Nephron progenitor cell (in vitro differentiated cells): ENCODE measurements at places on chromosomes 12 and 14.

DNA sequence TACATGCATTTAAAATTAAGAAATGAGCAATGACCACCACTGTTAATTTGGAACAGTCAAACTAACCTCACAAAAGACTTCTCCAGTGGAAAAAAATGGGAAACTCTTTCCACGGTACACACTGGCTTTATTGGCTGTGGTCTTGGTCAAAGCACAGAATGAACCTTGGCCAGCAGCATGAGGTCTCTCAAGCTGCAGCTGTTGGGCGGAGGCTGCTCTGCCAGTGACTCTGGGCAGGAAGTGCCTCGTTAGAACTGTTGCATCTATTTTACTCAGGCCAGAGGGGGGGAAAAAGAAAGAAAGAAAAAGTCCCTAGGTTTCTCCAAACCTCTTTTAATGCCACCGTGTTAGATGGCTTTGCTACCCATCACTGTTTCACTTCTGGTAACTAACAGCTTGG, 279.8 kb upstream of the DIO2 start:
- no peak for DNase-seq

GRCh38 chr12:120866108-120866507, 38.0 kb downstream of the SPPL3 start:
- DNase-seq, result no peak

- DNase-seq, result no peak
Observed at GRCh38 chr12:71125515-71125914, 32.3 kb downstream of the TSPAN8 start.

- no peak for DNase-seq
Observed at GRCh38 chr14:64218344-64219240, 75.6 kb downstream of the ESR2 start.

DNA sequence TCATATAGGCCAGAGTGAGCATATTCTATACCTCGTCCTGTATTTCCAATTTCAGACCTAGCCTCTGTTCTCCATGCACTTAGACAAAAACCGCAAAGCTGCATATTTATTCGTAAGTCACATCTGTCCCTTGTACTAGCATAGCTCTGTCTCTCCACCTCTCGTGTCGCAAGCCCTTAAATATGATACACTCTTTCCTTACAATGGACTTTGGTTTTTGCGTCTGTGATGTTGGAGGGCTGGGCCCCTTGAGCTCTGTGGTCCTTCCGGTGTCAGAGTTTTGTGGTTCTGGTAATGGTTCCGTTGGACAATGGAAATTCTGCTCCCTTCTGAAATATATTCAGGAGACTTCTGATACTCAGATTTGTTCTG, 11.3 kb downstream of the PRKCH start:
- no peak for DNase-seq

DNA sequence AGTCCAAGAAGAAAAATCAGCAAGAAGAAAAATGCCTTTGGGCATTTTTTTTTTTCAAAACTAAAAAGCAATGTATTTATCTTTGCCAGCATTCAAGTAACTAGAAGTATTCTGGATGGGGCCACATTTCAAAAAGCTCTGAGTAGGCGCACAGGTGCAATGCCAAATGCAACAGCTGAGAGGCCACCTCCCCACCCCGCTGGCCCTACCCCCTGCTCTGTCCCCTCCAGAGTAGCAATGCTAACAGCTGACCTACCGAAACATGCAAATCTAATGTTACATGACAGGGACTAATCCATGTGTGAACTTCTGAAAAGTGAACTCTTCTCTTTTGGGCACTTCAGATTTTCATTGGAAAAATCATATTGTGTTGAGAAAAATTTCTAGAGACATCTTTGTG, 153.7 kb upstream of the SLC38A2 start:
- DNase-seq, result no peak

DNA sequence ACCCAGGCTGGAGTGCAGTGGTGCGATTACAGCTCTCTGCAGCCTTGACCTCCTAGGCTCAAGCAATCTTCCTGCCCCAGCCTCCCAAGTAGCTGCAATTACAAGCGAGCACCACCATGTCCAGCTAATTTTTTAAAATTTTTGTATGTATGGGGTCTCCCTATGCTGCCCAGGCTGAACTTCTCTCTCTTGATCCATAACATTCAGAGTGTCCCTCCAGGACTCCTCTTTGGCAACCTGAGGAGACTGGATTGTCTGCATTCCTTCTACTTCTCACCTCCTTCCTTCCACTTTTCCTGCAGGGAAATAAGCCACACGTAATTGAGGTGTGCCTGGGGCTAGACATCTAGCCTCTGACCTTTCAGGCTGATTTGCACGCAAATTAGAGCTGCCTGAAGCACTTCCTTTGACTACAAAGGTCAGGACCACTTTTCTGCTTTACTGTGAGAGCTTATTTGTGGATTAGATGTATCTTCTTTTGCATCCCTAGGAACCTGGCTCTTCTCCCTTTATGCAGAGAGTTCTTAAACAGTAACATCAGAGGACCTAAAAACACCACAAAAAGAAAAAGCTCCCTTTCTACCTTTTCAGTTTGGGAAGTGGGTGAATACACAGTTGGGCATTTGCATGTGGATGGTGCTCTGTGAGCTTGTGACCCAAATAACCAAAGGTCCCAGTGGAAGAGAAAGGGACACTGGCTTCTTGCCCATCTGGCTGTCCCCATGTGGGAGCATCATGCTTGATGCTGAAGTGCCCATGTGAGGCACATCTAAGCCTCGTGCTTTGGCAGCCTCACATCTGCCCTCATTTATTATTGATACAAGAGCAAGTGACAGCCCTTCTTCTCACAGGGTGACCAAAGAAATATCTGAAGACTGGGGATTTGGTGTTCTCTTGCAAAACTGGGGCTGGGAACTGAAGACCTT, 33.5 kb downstream of the PYGL start:
- no peak for DNase-seq

- DNase-seq, result peak; percentile 22
Observed at GRCh38 chr14:59918824-59919569, 947 bp upstream of the LRRC9 start.

DNA sequence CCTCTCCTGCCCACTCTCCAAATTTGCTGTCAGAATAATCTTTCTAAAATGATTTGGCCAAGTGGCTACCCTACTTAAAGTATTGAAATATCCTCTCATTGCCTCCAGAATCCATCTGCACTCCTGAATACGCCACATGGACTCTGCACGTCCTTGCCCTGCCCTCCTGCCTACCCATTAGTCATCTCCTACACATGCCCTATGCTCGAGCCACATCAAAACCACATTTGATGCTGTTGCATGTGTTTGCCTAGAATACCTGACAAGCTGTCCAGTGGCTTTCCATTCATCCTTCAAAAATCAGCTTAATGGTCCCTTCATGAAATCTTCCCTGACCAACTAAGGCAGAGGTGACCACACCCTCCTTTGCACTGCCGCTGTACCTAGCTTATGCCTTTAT, 17.0 kb downstream of the VCPKMT start:
- DNase-seq, result no peak

- DNase-seq, result no peak
Observed at GRCh38 chr14:88733121-88733520, 59.6 kb downstream of the EML5 start.

GRCh38 chr12:96513166-96513565, 23.8 kb downstream of the CFAP54 start:
- DNase-seq, result no peak

- DNase-seq, result no peak
Observed at GRCh38 chr12:69355363-69356028, 4.0 kb upstream of the YEATS4 start.

- DNase-seq, result peak; percentile 79
Observed at GRCh38 chr14:73718418-73719251, 4.5 kb upstream of the PNMA1 start.

GRCh38 chr14:104247336-104248202, 109.2 kb downstream of the KIF26A start:
- DNase-seq, result no peak

DNA sequence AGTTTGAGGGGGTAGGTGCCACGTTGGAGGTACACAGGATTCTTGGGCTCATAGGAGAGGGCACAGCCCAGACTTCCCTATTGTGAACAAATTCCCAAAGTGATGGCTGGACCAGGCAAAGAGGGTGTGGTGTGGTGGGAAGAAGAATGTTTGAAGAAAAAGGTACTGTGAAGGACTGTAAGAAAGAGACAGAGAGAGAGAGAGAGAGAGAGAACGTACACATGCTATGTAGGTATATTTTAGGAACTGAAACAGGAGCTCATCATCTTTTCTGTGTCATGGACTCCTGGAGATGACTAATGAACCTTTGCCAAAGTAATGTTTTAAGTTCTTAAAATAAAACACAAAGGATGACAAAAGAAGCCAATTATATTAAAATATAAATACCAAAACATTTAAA, 24.5 kb downstream of the SLC17A8 start:
- no peak for DNase-seq

DNA sequence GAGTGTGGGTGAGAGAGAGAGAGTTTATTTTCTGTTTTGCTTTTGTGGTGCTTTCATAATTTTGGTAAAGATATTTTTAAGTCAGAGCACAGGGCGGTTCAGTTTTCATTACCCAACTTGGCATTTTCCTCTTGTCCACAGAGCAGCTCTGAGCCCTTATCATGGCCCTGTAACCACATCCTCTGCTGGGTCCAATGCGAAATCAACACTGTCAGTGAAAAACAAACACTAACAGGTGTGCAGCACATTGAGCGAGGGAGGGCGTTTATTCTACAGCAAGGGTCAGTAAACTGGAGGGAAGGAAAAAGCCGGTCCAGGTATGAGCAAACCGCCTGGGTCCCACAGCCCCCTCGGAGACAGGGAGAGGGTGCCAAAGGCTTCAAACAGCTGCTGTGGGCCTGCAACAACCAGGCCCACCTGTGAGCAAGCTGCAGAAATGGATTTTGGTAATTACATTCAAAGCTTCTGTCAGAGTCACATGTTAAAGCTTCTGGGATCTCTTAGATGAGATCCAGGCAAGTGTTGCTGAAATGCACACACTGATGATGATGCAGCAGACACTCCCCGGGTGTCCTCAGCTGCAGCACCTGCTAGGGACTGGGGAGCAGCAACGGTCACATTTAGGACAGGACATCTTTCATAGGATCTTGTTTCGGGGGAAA, 132.7 kb upstream of the DYRK2 start:
- no peak for DNase-seq

DNA sequence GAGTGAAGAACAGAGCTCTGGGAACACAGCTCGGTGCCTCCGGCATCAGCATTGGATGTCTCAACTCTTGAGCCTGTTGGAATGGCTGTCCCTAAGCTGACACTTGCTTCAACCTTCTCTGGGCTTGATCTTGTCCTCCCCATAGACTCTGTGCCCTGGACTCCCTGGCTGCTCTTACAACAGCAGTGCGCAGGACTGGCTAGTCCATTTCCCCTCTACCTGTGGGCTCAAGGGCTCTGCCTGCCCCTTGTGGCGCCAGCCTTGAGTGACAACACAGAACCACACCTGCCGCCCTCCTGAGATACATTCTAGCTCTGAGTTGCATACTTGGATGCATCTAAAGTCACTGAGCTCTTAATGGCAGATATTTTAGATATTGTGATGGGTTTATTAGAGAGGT, 6.2 kb downstream of the CRADD start:
- DNase-seq, result no peak
